ENCODE measurements at places on chromosomes 11 and 22.

DNA sequence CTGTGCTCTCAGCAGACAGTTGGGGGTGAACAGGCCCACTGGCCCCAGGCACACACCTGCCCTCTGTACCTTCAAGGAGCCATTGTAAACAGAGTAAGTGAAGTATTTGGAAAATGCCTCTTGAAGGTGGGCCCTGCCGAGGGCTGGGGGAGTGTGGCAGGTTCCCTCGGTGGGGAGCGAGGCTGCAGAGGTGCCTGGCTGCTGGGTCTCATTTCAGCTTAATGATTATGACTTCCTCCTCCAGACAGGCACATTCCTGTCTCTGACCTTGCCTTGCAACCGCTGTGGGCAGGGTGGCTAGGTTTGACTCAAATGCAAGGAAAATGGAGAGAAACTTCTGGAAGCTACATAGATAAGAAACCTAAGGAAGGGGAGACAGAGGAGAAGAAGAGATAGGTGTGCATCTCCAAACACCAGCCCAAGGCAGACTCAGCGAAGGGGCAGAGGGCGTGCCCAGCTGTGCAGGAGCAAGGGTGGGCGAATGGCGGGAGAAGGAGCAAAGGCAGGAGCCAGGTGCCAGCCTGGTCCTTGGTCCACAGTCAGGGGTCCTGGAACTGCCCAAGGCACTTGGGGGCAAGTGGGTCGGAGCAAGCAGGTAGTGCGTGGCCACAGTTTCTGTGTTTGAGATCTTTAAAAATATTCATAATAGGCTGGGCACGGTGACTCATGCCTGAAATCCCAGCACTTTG lies 14.0 kb downstream of the GRAMD4 start:
- DNase-seq = no peak

DNA sequence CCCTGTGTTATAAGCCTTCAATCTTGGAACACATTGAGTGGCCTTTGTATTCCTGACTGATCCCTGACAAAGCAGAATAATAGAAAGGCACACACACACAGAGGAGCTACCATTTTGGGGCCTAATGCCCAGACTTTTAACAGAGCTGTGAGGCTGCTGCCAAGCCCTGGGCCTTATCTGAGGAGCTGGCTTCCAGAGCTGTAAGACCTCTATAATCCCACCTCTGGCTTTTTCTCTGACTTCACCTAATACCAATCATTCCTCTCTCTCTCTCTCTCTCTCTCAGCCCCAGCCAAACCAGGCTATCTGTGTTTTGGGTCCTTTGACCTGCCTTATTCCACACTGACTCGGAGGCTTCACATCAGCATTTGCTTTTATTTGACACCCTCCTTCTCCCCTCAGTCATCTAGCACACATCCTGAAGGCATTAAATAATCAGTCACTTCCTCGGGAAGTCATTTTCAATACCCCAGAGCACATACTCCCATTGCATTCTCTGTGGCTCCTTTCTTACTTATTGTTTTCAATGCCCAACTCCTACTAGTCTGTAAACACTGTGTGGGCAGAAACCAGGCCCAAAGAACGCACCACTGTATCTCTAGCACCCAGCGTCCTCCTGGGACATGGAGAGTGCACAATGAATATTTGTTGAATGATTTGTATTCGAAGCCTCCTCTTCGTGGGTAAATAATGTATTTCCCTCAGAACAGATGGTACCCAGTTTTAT lies 21.2 kb upstream of the TRIM44 start:
- DNase-seq = peak; percentile 72

DNA sequence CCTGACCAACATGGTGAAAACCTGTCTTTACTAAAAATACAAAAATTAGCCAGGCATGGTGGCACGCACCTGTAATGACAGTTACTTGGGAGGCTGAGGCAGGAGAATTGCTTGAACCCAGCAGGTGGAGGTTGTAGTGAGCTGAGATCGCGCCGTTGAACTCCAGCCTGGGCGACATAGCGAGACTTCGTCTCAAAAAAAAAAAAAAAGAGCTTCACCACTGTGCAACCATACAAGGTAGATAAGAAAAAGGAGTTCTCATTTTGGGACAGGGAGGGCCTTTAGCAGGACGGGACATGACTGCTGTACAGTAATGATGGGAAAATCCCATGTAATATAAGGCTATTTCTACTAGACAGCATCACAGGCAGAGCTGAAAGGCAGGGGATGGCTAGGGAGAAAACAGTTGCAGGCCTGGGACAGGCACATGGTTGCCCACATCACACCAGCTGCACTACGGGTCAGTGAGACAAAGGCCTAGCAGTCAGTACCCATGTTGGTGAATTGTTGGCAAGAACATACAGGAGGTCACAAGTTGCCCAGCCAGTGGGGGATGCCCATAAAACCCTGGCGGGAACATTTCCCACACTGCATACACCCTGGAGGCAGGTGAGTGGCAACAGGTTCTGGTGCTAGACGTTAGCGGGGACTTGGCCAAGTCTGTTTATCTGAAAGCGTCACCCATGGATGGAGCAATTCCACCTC lies 5.4 kb downstream of the TANGO2 start:
- DNase-seq = no peak

DNA sequence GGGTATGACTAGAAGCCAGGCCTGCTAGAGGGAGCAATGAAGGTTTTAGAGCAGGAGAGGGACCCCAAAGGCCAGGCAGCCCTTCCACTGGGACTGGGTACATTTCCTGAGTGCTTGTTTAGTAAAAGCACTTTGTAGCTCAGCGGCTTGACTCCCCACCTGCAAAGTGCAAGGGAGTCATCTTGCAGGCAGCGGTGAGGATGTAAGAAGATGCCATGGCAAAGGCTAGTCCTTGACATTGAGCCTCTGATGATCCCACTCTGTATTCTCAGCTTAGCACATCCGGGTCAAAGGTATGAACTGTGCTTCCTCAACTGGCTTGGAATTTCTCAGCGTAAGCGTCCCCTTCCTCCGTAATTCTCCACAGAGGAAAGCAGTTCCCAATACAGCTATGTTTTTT lies 3.1 kb upstream of the UBE2L3 start:
- no peak for DNase-seq

DNA sequence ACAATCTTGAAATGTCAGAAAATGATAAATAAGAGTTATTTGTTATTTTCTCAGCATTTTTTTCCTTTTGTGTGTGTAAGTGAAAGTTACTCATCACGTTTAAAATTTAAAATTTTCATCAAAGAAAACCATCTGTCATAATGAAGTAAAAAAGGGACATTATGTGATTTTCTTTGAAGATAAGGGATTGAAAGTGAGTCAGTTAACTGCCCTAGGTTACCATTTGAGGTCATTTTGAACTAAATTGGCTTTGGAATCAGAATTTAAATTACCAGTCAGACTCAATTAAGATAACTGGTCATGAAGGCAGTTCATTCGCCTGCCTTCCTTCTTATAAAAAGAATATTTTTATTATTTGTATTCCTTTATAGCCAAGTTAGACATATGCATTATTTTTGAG lies 14.3 kb downstream of the NCAM1 start:
- DNase-seq = no peak

DNA sequence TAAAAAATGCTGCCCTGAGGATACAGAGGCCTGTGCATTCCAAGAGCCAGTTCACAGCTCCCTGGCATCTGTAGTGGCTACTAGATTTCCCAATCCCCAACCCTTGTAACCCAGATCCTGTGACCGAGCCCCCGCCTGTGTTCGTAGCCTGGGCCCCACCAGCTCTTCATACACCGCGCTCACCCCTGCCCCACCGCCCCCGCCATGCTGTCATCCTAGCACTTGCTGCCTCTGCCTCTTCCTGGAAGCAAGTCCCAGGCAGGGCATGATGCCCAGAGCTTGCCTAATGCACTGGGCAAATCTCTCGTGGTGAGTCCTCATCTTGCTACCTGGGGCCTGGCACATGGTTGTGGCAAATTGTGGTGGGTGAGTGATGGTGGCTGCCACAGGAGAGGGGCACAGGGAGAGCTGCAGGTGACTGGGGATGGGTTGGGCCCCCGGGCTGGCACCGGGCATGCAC lies 7.1 kb downstream of the MGAT3 start:
- DNase-seq = peak; percentile 22

DNA sequence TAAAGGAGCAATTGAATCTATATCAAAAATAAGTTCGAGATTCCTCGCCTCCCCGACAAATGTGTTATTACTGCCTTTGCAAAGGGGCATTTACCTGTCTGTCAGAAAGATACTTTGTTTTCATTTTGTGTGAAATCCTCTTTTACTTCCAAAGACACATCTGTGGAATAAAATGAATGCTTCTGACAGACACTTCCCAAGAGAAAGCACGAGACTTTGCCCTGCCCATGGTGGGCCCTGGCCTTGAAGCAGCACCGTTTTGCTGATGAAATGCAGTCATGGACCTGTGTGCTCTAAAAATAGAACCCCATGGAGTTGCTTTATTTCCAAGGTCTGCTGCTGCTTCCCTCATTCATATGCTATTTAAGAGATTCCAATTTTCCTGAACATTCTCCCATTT lies 85.9 kb upstream of the USP47 start:
- no peak for DNase-seq

GRCh38 chr11:57353446-57353845 lies 15.3 kb downstream of the P2RX3 start:
- no peak for DNase-seq

DNA sequence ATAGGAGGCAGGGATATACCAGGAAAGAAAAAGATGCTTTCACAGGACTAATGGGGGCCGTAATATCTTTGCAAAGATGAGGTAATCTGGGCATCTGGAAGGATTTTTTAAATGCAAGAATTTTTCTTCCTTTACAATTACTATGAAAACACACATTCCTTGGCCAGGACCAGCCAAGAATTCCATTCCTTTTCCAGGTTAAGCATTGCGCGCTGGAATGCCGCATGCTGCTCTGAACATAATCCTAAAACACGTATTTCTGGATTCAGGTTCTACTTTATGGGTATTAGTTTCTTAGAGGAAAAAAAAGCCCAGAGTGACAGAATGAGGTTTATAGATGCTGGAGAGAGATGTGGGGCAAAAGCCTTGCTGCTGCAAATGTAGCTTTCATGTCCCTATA lies 99.4 kb upstream of the SORL1-AS1 start:
- no peak for DNase-seq

DNA sequence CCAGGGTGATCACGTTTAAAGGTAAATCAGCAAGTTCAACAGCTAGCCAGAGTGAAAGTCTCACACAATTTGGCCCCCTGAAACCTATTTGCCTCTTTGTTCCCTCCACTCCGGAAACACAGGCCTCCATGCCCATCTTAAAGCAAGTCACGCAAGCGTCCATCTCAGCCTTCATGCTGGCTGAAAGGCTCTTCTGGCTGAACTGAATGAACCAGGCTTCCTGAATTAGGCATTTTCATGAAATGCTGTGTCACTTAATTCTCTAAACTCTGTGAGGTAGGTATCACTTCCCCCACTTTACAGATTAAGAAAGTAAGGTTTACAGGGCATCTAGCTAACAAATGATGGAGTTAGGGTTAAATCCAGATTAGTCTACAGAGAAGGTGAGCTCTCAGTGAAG lies 1.4 kb downstream of the SLC25A17 start:
- DNase-seq = no peak

DNA sequence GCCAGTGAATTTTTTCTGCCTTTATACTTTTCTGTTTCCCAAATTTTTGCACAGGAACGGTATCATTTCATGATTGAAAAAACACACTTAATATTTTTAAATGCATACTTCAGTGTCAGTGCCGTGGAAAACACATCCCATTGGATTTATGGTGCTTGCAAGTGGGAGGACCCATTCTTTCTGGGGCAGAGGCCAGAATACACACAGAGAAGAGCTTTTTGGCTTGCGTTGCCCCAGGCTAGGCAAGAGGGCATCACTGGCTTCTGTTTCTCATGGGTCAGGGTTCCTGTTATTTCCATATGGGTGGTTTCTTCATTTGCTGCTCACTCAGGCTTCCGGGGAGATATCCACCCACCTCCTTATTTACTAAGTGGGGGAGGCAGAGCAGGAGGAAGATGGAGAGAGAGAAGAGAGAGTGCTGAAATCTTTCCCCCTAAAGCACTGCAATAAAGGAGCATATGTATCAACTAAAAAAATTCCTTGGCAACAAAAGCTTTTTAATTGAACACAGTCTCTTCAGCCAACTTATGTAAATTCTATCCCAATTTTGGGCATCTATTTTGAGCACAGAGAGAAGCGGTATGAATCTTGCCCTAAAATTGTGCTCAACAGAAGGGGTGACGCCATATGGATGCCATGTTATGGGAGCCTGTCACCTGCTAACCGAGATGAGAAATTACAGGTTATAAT lies 66.0 kb upstream of the KIRREL3 start:
- no peak for DNase-seq

- no peak for DNase-seq
Observed at GRCh38 chr11:69186316-69187260, 30.9 kb downstream of the SMIM38 start.

Data from fibroblast of the aortic adventitia (primary cell).